Inflammatory macrophage treated with lipopolysaccharide for 1 hour (primary cell): ENCODE measurements at places on chromosomes 3 and 15.

GRCh38 chr3:25834346-25834745, 44.5 kb downstream of the OXSM start:
- DNase-seq, result no peak

DNA sequence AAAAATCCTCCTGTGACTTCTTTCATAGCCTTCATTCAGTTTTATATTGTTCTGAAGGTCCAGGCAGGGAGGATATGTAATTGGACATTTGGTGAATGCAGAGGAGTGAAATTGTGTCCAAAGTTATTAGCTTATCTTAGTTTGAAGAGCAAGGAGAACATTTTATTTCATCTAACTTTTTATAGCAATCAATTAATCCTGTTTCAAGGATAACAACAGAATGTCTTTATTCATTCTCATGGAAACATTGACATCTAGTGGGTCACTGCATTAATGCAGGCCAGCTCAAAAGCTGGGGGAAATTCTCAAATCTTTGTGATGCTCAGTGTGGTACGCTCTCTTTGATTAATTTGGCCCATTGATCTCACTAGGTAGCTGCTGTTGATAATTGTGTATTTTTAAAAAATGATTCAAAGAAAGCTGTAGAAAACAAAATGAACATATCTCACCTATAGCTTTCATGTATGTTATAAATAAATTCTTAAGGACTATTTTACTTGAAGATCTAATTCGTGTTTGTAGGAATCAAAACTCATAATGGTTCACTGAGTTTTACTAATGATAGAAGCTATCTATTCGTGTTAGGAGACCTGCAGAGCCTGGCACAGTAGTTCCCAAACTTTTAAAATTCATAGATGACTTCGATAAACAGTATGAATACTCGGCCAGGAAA, 150.8 kb upstream of the KCNMB2 start:
- DNase-seq, result peak; percentile 16

DNA sequence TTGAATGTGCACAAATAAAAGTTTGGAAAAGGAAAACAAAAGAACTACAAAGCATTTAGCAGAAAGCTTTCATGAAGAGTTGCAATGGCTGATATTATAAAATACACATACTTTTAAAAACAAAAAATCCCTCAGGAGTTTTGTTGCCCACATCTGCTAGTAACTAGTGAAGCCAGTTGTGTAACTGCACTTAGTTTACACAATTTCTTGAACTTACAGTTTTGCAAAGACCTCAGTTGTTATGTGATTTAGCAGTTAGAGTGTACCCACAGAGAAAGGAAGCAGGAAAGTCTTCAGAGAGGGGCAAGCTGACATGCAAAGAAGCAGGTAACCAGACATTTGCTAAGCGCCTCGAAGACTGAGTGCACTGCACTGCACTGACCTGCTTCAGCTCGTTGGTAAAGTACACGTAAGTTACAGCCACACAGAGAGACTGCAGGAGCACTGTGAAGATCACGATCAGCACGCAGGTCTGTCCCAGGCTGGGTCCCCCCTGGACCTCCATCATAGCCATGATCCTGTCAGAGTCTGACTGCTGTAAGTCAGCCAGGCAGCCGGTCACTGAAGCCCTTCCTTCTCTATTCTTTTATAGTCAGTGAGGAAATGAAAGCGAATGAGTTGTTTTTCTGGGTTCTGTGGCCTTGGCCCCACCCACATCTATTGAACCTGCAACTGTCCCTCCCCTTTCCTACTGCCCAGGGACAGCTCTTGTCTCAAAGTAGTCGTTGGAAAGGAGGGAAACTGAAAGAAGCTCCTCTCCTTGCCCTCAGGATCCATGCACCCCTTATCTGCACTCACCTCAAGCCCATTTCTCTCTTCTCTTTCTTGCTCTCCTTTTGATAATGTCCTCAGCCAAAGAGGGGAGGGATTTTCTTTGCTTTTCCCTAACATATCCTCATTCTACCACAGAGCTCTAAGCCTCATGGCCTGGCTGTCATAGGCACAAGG, at the start of gene TNFSF10:
TSS of gene TNFSF10 (minus strand) at position 560 of the 948 bp plus-strand sequence. CDS start at position 514, 46 bp downstream.
- peak; percentile 91 for DNase-seq

GRCh38 chr3:115785782-115786181, 162.5 kb downstream of the GAP43 start:
- DNase-seq, result no peak

DNA sequence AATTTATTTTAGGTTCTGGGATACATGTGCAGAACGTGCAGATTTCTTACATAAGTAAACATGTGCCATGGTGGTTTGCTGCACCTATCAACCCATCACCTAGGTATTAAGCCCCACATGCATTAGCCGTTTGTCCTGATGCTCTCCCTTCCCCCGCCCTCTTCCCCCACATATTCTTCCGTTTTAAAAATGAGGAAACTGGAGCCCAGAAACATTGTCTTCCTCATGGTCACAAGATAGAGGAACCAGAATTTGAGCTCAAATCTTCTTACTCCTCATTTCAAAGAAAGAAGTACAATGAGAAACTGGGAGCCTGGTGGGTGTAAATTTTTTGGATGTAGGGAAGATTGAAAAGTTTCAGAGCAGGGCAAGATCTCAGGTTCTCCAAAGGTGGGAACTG, 56.1 kb upstream of the USP3 start:
- peak; percentile 89 for DNase-seq

DNA sequence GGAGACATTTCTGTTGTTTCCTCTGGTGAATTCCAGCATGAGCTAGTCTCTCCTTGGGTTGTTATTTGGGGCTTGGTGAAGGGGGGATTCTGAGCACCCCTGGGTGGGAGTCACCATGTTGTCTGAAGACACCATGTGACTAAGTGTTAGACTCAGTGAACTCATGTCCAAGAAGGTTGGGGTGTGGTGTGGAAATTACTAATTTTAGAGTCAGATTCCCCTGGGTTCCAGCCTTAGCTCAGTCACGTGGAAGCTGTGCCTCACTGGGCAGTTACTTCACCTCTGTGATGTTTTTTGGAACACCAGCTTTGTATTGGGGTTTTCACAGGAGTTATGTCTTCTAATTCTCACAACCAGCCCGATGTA, 171.5 kb downstream of the RPLP1 start:
- DNase-seq, result no peak

DNA sequence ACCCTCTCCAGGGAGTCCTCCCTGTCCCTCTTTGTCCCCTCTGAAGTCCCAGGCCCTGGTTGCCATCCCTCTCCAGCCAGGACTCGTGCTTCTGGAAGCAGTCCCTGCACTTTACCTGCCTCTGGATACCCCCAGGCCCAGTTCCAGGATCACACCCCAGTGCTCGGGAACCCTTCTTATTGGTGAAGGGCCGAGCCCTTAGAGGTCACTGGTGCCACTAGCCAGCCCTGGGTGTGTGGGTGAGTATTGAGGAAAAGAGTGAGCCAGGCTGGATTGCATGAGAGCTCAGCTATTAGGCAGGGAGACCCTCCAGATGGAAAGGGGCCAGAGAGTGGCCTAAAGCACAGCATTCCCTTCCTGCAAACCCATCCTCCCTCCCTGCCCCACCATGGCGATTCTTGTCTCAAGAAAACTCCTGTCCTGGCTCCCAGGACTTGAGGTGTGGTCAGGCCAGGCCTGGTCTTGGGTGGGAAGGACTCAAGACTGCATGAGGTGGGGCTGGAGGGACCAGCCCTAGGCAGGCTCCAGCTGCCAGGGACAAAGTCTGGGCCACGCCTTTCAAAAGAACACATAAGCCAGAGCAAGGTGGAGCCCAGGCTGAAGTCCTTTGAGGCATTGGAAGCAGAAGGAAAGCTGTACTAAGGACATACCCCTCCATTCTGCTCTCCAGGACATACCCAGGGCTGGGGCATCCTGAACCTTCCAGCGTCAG, 4.8 kb upstream of the PHGR1 start:
- DNase-seq, result no peak

DNA sequence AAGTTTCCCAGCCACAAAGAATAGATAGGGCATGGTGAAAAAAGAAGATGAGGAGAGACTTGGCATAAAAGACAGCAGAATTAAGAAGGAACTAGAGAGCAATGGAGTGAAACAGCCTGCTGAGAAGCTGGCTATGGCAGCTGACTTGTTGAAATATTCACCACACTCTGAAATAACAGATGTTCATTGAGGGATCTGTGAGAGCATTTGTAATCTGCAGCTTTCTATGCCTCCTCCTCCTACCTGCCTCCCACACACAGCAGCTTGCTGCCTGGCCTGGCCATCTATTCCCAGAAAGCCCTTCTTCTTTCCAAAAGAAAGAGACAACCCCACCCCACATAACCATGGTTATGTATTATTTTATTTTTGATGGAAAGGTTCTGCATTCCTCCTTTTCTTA, 303.9 kb downstream of the GAP43 start:
- DNase-seq, result no peak
